GM12864 (cell line): ENCODE measurements at places on chromosomes 11 and 22.

- no peak for DNase-seq
These were observed 36.0 kb downstream of the CAPN1 start for GRCh38 chr11:65217441-65218423.

- DNase-seq: no peak
These were observed 799 bp downstream of the CCDC88B start for GRCh38 chr11:64340671-64341335.

- DNase-seq: no peak
These were observed 7.3 kb upstream of the FXYD2 start for GRCh38 chr11:117831661-117832415.

DNA sequence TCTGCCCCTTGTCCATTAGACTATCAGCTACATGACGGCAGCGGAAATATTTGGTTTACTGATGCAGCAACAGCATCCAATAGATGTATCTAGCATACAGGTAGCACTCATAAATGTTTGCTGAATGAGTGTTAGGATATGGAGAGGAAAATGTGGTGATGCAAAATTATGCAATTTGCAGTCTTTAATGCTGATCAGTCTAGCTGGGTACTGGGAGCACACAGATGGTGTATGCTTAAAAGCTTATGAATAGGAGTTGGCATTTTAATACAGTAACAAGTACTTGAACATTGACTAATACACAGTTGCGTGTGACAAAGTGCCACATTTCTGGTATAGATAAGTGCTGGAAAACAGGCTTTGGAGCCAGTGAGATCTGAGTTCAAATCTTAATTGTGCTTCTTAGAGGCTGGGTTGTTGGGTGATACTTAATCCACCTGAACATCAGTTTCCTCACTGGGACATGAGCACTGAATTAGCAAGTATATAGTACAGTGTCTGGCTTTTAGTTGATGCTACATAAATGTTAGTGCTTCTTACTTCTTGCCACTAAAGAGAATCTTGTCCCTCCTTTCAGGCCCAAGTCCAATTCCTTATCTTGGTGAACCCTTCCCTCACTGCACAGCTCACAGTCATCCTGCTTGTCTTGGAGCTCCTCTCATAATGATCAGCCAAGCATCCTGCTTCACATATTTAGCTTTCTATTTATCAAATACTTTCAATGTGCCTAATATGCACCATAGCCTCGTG lies 99.6 kb downstream of the TIMP3 start:
- no peak for DNase-seq

DNA sequence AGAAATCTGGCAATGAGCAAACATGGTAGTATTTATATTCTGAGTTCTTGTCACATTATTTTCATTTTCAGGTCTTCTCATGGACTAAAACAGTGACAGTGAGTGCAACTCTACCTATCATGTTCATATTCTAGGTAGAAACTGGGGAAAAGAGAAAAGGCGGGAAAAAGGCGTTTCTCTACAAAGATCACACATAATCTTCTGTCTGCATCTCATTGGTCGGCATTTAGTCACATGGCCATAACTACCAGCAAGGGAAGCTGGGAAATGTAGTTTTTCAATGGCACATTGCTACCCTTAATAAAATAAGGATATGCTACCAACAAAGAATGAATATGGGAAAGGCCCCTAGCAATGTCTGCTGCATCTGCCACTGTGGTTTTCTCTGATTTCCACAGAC lies 57.6 kb upstream of the B3GAT1 start:
- DNase-seq: no peak

DNA sequence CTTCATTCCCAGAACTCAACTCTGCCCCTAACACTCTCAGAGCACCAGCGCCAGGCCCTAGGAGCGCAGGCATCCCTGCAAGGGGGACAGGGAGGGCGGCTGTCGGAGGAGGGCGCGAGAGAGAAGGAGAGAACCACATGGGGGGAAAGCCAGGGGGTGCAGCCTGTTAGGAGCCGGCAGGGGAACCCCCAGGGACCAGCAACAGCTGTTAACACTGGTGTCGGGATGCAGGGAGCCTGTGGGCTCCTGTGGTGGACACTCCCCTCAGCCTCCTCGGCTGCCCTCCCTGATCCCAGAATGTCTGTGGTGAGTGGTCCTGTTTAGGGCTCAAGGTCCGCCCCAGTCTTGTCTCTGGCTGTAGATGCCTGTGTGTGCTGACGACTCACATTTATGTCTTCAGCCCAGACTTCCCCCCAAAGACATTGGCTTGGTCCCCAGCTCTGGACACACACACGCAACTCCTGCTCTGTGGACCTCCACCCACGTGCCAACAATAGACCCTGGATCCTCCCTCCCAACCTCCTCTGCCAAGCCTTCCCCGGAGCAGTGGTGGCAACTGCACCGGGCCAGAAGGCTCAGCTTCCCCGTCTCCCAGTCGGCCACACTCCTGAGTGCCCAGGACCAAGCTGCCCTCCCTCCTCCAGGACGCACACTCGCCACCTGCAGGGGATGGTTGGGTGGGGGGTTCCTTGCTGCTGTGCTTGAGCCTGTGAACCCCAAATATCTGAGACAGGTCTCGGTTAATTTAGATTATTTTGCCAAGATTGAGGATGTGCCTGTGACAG lies 817 bp upstream of the IFITM5 start:
- DNase-seq: no peak

GRCh38 chr11:79762279-79762921 lies 321.6 kb upstream of the TENM4 start:
- DNase-seq: no peak

DNA sequence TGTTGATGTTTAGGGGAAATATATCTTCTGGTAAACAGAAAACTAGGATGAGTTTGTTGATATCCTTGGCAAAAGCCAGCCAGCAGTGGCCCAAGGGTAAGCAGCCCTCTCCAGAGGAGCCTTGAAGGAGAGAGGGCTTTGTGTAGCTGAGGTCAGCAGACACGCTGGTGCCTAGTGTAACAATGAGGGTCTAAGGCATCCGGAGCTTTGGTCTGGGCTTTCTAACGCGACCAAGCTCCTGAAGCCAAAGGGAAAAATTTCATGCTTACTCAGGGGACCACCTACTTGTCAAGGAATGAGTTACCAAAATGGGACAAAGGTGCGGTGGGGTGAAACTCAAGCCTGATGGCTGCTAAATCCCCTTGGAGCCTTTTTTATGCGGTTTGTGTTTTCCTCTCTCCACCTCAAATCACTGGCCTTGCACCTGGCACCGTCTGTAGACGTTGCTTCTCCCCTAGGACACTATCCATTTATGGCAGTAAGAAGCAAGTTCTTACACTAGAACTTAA lies 134.9 kb downstream of the DBX1 start:
- no peak for DNase-seq

GRCh38 chr11:912266-912665 lies 1.7 kb upstream of the CHID1 start:
- no peak for DNase-seq

- no peak for DNase-seq
These were observed 83.1 kb upstream of the SLC5A12 start for GRCh38 chr11:26805001-26805400.

GRCh38 chr11:10752061-10752460 lies 1.0 kb downstream of the CTR9 start:
- no peak for DNase-seq

DNA sequence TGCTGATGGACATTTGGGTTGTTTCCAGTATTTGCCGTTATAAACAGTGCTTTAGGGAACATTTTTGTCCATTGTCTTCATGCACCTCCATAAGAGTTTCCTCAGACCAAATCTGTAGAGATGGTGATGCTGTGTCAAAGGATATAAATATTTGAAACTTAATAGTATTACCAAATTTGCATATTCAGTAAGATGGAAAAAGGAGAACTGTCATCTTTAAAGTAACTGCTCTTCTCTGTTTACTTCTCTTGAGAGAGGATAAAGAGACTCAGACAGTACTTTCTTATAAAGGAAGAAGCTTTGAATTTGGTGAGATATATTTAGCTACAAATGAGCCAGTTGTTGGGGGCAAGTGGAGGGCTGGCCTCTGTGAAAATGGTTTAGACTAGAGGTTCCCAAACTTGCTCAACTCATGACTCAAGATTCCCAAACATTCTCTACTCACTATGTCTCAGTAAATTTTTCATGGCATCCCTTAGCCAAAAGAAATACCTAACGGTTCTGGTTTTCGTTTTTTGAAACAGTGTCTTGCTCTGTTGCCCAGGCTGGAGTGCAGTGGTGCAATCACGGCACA lies 26.2 kb downstream of the SHISA8 start:
- no peak for DNase-seq

- no peak for DNase-seq
These were observed 1.3 kb upstream of the NADSYN1 start for GRCh38 chr11:71451596-71452198.

DNA sequence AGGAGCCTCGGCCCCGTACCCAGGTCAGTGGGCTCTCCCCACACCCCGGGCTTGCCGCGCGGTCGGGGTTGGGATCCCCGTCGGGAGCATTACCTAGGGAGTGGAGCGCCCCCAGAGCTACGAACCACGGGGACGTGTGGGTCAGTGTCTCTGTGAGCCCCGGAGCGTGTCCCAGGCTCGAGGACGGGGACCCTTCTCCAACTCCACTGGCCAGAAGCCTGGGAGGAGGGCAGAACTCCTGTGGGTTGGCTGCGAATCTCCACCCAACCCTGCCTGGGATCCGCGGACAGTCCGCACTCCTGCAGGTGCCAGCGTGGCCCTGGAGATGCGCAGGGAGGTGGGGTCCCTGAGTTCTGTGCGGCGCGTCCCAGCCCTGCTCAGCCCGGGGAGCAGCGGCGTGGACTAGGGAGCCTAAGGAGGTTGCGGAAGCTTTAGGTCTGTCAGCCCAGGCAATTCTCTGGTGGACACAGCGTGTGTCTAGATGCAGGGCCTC lies 346 bp downstream of the PPFIBP2 start:
- no peak for DNase-seq

GRCh38 chr11:47724041-47724729 lies 9.0 kb upstream of the AGBL2 start:
- DNase-seq: no peak

GRCh38 chr22:29670626-29671025 lies 49.2 kb upstream of the CABP7 start:
- DNase-seq: no peak

GRCh38 chr22:46674906-46675305 lies 54.7 kb downstream of the GRAMD4 start:
- no peak for DNase-seq

DNA sequence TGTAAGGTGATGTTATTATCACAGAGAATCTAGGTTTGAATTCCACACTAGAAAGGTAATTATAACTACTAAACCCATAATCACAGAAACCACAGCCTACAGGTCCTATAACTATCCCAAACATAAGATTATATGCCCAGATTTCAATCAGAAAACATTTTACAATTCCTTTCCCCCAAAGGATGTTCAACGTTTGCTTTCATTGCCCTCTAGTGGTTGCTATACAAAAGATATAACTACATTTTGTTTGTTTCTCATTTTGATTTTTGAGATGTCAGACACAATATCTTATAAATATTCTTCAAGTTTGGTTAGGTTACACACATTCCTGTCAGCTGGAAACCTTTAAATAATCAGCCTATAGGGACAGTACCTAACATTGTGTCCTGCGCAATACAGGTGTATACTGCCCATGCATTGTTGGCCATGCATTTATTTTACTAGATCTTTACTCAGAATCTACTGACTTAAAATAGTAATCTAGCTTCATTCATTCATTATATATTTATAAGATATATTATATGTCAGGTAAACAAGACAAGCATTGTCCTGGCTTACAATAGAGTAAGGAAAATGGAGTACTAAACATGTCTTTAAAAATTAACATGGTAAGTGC lies 530.5 kb upstream of the CCDC90B start:
- DNase-seq: no peak

DNA sequence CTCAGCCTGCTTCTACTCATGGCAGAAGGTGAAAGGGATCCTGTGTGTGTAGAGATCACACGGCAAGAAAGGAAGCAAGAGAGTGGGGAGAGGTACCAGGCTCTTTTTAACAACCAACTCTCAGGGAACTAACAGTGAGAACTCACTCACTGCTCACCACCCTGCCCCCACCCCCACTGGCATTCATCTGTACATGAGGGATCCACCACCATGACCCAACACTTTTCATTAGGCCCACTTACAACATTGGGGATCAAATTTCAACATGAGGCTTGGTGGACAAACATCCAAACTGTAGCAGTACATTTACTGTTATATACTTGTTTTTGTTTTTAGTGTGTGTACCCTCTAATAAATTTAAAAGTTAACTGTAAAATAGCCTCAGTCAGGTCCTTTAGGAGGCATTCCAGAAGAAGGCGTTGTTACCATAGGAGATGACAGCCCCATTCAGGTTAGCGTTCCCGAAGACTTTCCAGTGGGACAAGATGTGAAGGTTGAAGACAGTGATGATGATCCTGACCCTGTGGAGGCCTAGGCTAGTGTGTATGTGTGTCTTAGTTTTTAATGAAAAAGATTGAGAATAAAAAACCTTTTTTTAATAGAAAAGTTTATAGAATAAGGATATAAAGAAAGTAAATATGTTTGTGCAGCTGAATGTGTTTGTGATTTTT lies 11.3 kb downstream of the CUL5 start:
- no peak for DNase-seq

DNA sequence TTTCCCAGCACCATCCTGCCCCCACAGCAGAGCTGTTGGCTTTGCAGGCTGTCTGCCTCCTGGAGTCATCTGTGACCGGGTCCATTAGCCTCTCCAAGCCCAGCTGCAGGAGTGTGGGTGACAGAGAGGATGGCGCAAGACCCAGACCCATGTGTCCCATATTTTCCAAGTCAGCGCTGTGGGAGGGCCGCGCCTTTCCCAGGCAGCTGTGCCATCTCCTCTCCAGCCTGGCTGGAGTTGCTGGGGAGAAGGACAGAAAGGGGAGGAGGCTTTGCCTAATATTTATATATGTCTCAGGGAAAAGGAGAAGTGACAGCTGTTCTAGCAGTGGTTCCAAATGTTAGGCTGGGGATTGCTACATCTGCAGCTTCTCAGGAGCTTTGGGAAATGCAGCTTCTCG lies 15.7 kb downstream of the DTX4 start:
- DNase-seq: no peak

- no peak for DNase-seq
These were observed 88.7 kb downstream of the USP35 start for GRCh38 chr11:78277314-78277994.

DNA sequence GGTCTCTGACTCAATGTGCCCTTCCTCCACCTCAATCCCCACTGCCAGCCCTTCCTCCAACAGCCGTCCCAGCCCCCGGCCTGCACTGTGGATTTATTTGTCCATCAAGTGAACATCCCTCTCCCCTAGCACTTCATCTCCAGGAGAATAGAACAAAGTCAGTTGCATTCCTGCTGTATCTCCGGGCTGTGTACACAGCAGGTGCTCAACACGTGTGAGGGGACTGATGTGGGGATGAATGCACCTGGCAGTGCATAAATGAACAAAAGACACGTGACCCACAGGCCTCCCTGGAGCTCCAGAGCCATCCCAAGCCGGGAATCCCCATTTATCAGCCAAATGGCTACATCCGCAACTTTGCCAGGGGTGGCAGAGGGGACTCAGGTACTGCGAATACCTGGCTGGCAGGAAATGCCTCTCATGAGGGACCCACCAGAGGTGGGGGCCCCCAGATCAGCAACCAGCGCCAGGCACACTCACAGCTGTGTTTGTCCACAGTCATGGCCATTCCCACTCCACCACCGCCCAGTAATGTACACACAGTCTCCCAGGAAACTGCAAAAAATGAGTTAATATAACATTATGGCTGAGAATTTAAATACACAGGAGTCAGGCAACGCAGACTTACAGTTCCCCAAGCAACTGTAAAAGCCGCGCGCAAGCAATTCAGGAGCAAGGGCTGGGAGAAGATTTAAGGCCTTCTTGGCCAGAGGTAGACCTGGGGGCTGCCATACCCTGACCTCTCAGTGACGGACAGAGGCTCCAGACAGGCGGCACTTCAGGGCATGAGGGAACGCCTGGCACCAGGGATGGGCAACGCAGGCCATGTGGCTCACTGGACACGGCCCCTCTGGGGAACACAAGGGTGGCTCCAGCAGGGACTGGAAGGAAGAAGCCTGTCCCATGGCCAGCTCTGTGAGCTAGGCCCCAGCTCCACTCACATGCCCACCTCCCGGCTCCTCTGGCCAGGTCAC lies 50.3 kb upstream of the TCF20 start:
- no peak for DNase-seq
